Naive B cell (primary cell): ENCODE measurements at places on chromosomes 2 and 18. TPM values are rescaled to one million over a fixed set of nuclear protein-coding genes. Genes with fewer than 3 reads are reported as not detected.
A peak's percentile ranks its signal among the peaks of the same experiment; 100 is the strongest.

MLPH gene
- not detected for polyA plus RNA-seq

CYP1B1 gene
- 2.4 TPM for polyA plus RNA-seq

CDH19 gene
- not detected for polyA plus RNA-seq

ANKRD36C gene
- 30.1 TPM for polyA plus RNA-seq

UGT1A3 gene
- polyA plus RNA-seq, result not detected

TUBA4B gene
- polyA plus RNA-seq, result not detected

FEV gene
- polyA plus RNA-seq, result not detected

SLC5A7 gene
- polyA plus RNA-seq, result not detected

GRCh38 chr18:75538727-75539126 lies 111.2 kb upstream of the SMIM21 start:
- DNase-seq, result no peak

DNA sequence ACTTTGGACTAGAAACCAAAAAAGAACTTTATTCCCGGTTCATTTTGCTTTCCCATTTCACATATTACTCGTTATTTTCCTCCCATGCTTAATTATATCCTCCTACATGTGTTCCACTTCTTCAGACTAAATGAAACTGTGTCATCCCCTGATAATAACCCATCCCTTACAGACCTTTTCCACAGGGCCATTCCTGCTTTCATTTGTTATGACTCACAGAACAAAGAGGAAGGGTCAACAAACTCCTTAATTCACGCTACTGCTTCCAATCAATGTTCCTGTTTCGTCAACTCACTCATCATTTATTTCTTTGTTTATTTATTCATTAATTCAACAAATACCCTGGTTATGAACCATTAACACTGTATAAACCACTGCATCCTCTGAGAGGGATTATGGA lies 104.5 kb downstream of the ZEB2 start:
- no peak for DNase-seq

- DNase-seq, result no peak
Measured at GRCh38 chr2:241777686-241778627, 1.3 kb downstream of the GAL3ST2 start.

DNA sequence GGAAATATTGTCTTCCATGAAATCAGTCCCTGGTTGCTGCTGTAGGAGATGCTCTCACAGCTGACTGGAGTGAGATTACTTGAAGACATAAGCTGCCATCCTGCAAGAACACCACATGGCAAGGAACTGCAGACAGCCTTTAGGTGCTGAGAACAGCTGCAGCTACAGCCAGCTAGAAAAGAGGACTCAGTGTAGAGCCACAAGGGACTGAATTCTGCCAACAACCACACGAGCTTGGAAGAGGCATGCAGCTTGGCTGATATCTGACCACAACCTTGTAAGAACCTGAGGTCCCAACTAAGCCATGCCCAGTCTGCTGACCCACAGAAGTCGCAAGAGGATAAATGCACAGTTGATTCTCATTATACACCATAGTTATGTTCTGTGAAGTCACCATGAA lies 181.8 kb upstream of the ARL4C start:
- no peak for DNase-seq

DNA sequence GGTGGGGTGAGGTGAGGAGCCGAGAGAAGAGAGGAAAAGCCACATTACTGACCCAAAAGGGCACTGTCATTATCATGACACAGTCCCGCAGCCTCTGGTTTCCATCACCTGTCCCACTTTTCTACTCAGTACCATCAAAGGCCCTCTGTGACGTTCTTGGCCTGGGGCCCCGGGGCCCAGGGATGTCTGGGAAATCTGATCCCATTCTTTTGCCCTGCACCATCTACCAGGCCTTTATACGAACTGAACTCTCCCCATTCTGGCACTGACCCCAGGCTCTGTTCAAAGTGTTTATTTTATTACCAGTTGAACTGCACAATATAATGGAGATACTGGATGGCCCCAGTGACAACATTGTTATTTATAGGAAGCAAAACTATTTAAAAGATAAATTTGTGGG lies 89.1 kb downstream of the COL6A3 start:
- no peak for DNase-seq

- no peak for DNase-seq
Measured at GRCh38 chr2:105674859-105675541, 69.7 kb upstream of the NCK2 start.

DNA sequence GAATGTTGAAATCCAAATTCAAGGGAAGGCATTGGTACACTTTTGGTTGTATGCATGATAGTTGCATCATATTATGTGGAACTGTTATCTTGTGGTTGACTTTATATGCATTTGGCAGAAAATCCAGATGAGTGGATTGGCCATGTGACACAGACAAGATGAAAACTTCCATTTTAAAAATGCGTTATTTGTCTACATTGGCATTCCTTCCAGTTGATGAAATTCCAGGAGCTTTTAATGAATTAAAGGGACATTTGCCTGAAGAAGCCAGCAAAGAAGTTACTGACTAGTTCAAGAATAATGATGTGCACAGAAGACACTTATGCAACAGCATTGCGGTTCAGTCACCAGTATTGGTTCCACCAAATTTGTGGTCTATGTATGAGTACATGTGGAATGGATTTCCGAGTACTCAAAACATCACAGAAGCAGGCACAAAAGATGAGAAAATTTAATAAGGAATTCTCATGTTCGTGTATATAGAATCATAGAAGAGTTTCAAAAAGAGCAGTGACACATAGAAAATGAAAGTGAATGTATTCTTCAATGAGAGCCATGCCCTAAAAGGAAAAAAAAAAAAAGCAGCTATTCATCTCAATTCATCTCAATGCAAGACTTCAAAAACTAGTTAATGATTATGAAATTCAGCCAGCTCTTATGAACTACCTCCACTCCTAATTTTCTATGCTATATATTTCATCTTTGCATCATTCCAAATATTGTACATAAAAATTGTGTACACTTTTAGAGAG lies 232.1 kb downstream of the RBM43 start:
- no peak for DNase-seq

- no peak for DNase-seq
Measured at GRCh38 chr2:30252723-30253701, 21.7 kb downstream of the LBH start.

DNA sequence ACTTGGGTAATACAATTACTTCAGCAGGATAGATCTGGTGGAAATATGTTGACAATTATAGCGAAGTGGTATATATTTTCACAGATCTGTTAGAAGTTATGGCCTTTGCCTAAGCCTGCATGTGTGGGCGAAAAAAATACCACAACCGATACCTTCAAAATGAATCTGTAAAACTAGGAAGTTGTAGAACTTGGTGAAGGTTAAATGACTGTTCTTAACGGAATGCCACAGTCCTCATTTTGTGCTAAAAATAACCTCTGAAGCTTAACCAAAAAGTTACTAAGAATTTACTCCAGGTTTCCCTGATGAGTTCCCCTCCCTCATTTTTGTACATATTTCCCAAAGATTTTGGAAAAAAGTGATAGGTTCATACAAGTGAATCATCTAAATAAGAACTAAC lies 550.7 kb downstream of the THSD7B start:
- no peak for DNase-seq

DNA sequence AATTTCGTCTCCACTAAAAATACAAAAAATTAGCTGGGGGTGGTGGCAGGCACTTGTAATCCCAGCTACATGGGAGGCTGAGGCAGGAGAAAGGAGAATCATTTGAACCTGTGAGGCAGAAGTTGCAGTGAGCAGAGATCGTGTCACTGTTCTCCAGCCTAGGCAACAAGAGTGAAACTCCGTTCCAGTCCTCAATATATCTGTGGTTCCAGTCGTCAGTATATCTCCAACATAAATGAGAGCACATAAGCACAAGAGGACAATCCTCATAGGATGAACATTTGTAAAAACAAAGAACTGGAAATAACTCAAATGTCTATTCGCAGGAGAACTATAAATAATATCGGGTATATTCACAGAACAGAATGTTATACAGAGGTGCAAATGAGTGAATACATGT lies 13.1 kb upstream of the PLEK start:
- DNase-seq, result no peak

GRCh38 chr18:58861353-58861752 lies 3.3 kb upstream of the ZNF532 start:
- no peak for DNase-seq

GRCh38 chr2:235746257-235746934 lies 252.6 kb downstream of the AGAP1 start:
- DNase-seq, result no peak

DNA sequence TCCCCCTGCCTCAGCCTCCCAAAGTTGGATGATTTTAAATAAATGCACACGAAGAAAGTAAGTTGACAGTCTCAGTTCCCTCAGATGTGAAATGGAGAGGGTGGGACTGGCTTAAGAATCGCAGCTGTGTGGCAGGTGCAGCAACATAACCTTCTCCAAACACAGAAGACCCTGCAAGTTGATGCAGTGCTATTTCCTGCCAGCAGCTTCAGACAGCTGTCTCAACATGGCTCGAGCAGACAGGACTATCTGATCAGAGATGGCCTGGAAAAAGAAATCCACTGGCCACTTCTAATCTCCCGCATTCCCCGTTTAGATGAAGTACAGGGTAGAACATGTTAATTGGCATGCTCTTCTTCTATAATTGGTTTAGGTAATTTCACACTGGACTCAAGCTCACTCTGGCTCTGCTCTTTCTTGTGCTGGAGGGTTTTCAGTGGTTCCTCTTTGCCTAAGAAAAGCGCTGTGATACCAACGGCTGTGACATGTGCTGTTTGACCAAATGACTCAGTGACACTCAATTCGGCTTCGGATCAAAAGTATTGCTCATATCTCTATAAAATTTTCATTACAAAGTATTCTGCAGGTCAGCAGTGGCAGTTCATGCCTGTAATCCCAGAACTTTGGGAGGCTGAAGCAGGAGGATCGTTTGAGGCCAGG lies 40.2 kb downstream of the MYOM1 start:
- DNase-seq, result peak; percentile 46

DNA sequence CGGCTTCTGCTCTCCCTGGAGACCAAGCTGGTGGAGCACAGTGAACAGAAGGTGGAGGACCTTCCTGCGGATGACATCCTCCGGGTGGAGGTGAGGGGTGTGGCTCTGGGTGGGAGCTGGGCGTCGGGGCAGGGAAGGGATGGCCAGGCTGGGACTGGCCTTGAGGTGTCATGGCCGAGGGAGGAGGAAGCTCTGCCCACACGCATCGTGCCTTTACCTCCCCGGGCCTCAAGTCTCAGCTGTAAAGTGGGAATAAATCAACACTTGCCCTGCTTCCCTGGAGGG lies 98.2 kb downstream of the DYSF start:
- no peak for DNase-seq

GRCh38 chr2:33476131-33476792 lies at the start of gene RASGRP3:
RASGRP3 (plus strand) TSS chr2:33476649; CDS start chr2:33515137, 38,488 bp downstream.
- DNase-seq, result peak; percentile 82

GRCh38 chr18:33560686-33561370 lies 17.2 kb upstream of the ASXL3 start:
- no peak for DNase-seq

DNA sequence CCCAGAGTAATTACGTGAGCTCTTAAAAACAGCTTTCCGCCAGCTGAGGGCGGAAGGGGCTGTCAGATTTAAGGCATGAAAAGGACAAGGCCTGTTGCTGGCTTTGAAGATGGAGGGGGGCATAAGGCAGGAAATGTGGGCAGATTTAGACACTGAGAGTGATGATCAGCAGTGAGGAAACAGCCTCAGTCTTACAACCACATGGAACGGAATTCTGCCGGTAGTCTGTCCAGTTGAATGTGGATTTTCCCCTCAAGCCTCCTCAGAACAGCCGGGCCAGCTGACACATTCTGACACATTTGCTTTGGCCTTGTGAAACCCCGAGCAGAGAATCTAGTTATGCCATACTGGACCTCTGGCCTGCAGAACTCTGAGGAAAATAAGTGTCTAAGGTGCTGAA lies 16.6 kb downstream of the POLE4 start:
- DNase-seq, result no peak
